ENCODE measurements at places on chromosomes 7 and 10.

DNA sequence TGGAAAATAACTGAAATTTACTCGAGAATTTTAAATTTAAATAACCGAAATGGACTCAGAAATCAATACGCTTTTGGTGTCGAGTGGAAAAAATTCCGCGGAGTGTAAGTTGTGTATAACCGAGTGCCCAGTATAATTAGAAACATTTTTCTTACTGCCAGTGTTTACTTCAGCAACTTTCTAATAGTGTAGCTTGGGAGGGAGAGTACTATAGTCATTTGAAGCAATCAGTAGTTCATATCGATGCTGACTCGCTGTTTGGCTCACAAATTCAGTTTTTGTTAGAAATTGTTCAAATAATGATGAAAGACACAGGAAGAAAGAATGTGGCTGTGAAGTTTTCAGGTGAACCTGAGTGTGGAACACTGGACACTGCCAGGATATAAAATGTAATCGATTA lies 658.6 kb upstream of the FOXK1 start:
- no peak for DNase-seq

DNA sequence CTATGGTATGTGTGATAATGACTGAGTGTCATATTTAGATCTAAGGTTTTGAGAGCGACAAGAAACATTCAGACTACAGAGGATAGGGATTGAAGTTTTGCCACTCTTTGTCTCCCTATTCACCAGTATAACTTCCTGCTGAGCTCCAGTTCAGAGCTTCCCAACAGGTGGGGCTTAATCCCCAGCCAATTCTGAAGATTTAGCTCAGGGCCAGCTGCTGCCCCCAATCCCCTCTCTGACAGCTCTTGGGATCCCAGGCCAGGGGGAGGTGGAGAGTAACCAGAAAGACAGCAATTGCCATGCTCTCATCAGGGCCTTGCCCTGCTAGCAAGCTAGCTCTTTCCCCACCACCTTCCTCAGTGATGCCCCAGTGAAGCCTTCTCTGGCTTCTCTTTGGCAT lies 57.8 kb downstream of the TRIL start:
- no peak for DNase-seq

DNA sequence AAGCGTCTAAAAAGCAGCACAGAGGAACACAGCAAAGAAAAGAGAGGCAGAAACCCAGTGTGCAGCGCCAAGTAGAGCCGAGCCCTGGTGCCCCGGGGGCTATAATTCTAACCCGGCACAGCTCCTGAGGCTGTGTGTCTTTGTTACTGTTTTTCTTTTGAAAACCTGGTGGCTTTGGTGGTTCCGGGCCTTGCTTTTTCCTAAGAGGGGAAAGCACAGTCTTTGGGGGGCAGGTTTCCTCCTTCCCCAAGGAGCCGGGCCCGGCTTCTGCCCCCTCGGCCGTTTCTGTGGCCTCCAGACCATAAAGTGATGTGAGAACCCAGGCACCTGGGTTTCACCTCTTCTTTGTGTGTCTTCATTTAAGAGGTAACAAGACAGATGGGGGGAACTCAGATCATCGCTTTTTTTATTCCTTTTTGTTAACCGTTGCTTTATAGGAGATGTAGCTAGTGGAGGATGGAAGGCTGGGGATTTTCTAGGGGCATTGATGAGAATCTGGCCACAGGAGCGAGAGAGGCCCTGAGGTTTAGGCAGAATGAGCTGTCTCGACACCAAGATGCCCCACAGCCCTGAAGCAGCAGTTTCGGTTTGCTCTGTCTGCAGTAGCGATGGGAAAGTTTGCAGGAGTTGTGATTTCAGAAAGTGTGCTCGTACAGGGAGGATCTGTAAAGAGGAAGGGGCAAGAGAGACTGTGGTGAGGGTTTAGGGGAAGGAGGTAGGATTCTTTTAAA lies 367.8 kb upstream of the GALNT17 start:
- DNase-seq: no peak

- no peak for DNase-seq
Observed at GRCh38 chr7:47683485-47683898, 101.6 kb upstream of the TNS3 start.

DNA sequence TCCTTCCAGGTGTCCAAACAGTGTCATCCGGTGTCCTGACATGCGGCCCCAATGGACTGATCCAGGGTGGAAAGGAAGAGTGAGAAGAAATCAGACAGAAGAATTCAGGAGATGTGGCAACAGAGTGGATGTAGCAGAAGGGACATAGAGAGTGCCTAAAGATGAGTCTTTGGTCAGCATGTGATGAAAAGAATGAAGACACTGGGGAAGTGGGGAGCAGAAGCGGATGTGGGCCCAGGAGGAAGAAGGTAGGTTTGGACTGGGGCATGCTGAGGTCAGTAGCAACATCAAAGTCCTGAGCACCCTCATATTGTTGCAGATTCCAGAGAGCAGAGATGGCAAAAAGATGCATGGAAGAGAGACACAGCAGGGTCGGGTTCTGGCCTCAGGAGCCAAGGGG lies 71.8 kb upstream of the STEAP1B start:
- DNase-seq: no peak

GRCh38 chr7:102255916-102256315 lies 30.8 kb upstream of the SH2B2 start:
- DNase-seq: no peak

DNA sequence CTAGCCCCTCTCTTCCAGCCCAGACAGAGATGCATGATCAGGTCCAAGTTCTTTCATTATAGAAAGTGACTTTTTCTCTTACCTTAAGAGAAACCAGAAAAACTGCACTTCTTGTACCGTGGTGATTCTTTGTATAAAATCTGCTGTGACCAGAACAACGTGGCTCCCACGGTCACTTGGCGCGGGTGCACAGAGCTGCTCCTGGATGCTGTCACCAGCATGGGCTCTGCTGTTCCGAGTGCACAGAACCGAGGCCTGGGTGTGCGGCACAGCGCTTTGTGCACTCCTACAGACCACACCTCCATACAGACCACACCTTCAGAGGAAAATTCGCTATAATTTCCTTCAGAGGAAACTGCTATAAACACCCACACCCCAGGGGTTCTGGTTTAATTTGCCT lies 26.0 kb downstream of the VIPR2 start:
- DNase-seq: no peak

DNA sequence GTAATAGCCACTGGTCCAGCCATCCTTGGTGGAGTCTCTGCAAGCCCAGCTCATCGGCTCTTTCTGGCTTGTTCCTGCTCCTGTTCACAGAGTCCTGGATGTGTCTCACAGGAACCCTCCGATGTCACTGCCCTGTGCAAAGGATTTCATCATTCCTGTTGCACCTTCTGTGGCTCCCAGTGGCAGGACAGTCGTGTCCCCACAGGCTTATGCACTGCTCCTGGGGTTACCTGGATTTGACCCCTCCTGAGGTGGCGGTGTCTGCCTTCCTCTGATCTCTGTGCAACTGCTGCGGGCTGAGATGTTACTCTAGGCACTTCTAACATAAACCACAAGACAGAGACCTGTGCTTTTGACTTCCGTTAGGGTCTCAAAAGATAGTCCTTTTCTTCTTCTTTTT lies 30.6 kb downstream of the APBB1IP start:
- no peak for DNase-seq

GRCh38 chr7:36474283-36475010 lies 84.8 kb downstream of the ANLN start:
- no peak for DNase-seq

All from cerebellar cortex (tissue), 1 donor.